ENCODE measurements at places on chromosomes 1 and 21.
A peak's percentile ranks its signal among the peaks of the same experiment; 100 is the strongest.

GRCh38 chr1:19313636-19313959, 1.5 kb downstream of the SLC66A1 start:
- DNase-seq: no peak

- DNase-seq: peak; percentile 24
These were observed 406 bp downstream of the KIAA0040 start for GRCh38 chr1:175192111-175192629.

GRCh38 chr1:203478986-203479385, 3.4 kb downstream of the PRELP start:
- no peak for DNase-seq

- no peak for DNase-seq
These were observed 451 bp downstream of the ADAMTSL4 start for GRCh38 chr1:150549496-150550221.

DNA sequence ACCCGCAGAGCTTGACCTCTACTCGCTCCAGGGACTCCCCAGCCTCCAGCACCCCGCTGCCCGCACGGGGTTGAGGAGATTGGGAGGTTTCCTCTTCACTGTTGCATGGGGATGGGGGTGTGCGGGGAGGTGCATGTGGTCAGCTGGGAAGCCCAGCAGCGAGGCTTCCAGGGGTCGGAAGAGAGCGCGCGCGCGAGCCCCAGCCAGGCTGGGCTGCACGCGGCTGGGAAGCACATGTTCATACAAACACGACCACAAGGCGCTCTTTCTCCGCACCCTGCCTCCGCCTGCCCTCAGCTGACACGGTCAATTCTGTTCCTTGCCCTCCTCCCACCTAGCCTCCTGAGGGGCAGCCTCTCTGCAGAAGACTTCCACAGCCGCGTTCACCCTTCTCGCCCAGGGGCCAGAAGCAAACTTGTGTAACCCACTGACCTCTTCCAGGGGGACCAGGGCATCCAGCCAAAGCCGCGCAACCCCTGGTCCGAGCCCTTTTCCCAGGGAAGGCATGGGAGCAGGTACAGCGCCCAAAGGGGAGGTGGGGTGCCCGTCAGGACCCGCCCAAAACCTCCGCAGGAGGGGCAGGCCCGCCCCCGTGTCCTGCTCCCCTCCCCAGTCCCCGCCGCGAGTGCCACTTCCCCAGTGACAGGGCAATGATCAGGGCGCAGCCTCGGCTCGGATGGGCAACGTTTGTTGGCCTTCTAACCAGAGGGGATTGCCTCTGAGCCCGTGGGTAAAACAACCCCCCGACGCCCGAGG, 1.3 kb downstream of the COL24A1 start:
- no peak for DNase-seq

GRCh38 chr1:72202761-72203160, 79.6 kb downstream of the NEGR1 start:
- no peak for DNase-seq

GRCh38 chr1:109025694-109026093, 16.2 kb downstream of the WDR47 start:
- no peak for DNase-seq

- DNase-seq: no peak
These were observed 110.7 kb upstream of the KIAA0040 start for GRCh38 chr1:175303201-175303707.

DNA sequence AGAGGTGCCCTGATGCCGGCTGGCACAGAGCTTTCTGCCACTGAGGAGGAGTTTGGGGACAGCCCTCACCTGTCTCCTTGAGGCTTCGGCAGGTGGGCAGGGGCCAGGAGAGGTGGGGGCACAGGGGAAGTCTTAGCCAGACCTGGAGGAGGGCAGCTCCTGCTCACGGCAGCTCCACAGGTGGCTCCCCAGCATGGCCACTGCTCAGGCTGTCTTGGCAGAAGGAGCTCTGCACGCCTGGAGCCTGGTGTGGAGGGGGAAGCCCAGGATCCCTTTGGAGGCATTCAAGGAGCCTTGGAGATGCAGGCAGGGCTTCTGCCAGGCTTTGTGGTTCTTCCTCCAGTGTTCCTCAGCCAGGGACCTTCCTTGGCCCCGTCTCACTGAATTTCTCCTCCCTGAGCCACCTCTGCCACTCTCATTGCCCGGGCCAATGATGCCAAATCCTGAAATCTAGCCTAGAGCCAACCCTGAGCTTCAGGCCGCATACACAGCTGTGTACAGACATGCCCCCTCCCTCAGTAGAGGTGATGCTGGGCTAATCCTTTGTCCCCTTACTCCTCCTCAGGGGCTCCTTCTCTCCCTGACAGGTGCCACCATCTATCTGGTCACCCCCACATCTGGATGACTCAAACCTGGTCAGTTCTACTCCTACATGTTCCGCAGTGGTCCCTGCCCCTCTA, 251.8 kb upstream of the VAMP3 start:
- no peak for DNase-seq

DNA sequence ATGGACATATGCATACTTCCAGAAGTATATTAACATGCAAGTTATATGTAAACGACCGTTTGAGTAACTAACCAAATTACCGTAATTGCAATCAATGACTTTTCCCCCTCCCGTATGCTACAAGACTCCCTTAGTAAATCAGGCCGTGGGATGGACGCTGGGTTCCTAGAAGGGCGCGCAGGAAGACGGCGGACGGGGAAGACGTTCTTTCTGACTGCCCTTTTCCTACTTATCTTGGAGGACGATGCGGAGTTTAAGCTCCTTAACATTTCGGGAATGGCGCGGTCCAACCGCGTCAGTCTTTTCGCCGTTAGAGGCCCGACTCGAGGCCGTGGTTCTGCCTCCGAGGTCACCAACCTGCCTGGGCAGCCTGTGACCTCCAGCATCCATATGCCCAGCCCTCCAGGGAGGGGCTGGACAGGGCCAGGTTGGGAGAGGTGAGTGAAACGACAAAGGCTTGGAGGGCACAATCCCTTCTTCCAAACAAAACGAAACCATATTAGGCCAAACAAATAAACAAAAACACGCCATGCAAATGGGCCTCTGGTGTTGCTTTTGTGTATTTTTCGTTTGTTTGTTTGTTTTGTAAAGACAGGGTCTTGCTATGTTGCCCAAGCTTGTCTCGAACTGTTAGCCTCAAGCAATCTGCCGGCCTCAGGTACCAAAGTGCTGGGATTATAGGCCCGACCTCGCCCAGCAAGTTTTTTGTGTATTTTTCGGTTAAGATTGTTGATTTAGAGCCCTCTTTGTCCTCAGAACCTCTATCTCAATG, 873 bp upstream of the PI4KB start:
- no peak for DNase-seq
